CD4-positive, alpha-beta T cell treated with Interferon alpha-2 for 1 hour (primary cell): ENCODE measurements at places on chromosomes 7 and 10.

GRCh38 chr10:86346799-86347665 is 19.6 kb downstream of the GRID1 start:
- no peak for DNase-seq

DNA sequence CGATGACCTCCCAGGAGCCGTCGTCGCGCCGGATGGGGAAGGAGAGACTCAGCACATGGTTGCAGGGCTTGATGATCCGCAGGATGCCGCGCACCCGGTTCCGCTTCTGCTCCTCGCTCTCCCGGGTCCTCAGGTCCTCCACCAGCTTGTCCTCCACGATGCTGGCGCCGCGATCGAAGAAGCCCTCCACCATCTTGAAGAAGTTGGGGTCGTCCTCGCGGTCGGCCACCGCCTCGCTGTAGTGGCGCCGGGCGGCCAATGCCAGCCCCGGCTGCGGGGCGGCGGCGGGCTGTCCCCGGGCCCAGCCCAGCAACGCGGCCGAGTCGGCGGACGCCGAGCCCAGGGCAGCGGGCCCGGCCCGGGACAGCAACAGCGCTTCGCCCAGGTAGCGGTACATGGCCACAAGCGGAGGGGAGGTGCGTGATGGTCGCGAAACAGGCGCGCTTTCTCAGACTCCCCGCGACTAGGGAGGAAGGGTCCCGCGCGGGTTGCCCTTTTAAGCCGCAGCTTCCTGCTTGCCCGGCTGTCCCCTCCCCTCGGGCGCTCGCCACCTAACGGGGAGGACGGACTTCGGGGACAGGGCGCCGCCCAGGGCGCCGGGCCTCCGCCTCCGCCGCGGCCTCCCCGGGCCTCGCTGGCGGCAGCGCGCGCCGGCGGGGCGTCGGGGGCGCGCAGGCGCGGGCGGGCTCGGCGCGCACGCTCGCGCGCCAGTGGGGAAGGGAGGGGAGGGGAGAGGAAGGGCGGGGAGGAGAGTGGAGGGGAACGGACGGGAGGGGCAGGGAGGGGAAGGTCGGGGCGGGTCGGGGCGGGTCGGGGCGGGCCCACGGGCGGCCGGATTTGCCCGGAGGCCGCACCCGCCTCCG is at the start of the genes GLUD1 and SHLD2:
TSS of gene GLUD1 (minus strand) at position 471 of the 863 bp plus-strand sequence. CDS start at position 397, 74 bp downstream.
TSS of gene SHLD2 (plus strand) at position 834 of the 863 bp plus-strand sequence. CDS start 56,149 bp downstream, outside the sequence.
- DNase-seq: peak; percentile 93

DNA sequence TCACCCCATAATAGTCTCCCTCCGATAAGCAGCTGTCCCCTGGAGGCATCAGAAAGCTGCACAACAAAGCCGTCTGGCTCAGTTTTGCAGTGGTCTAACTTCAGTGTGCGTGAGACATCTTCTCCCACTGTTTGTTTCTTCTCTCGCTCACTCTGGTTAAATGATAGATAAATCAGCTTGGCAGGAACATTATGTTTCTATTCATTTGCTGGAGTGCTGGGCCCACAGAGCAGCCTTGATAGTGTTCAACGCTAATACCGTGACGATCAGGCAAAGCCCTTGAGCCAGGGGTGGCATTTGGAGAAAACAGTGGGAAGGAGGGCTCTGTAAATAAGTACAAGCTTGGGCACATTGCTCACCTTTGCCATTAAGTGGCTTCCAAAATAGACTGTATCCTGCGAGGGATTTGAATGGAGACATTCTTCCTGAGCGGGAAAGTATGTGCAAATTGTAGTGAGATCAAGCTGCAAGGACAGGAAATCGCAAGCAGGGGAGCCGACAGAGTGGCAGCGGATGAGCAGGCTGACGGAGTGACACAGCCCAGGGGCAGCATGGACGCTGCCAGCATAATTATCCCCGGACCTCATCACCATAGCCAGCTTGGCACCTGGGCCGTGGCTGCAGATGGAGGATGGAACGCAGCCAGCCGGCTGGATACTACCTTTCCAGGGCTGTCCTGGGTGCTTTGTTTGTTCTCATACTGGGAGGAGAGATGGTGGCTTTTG is 256.8 kb upstream of the FZD8 start:
- DNase-seq: no peak

- DNase-seq: no peak
Measured at GRCh38 chr10:12501324-12501723, 152.0 kb downstream of the CAMK1D start.

- no peak for DNase-seq
Measured at GRCh38 chr7:66296-66695, 126.1 kb upstream of the FAM20C start.

DNA sequence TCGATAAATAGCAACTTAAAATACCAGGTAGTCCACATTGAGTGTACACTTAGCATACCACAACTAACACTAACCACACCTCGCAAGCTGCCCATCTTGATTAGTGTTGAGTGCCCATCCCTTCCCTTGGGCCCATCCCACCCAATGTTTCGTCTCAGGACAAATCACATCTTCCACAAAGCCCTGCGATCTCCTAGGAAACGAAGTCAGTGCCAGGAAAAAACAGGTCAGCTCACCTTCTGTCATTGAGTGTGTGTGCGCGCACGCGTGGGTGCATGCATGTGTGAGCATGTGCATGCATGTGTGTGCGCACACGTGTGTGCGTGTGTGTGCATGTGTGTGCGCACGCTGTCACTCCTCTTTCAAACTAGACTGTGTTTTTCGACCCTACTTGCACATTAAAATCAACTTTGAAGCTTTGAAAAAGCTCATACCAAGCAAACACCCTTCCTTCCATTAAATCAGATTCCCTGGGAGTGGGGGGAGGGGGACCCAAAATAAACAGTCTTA is 48.8 kb upstream of the OPALIN start:
- DNase-seq: no peak

DNA sequence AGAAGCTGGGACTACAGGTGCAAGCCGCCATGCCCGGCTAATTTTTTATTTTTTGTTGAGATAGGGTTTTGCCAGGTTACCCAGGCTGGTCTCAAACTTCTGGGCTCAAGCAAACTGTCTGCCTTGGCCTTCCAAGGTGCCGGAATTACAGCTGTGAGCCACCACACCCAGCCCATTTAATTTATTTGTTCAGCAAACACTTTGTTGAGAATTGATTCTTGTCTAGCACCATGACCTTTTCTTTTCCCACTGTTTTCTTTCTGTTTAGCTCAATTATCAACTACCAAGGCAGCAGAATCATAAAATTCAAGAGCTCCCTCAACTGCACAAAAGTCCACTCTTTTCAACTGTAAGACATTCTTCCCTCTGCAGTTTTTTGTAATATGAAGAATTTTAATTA is 47.8 kb upstream of the PARD3 start:
- DNase-seq: no peak

- no peak for DNase-seq
Measured at GRCh38 chr10:73501651-73502050, 5.8 kb upstream of the PPP3CB start.

- no peak for DNase-seq
Measured at GRCh38 chr10:117449636-117450035, 74.4 kb upstream of the PDZD8 start.

GRCh38 chr7:46463170-46463569 is 542.1 kb upstream of the IGFBP3 start:
- DNase-seq: no peak

DNA sequence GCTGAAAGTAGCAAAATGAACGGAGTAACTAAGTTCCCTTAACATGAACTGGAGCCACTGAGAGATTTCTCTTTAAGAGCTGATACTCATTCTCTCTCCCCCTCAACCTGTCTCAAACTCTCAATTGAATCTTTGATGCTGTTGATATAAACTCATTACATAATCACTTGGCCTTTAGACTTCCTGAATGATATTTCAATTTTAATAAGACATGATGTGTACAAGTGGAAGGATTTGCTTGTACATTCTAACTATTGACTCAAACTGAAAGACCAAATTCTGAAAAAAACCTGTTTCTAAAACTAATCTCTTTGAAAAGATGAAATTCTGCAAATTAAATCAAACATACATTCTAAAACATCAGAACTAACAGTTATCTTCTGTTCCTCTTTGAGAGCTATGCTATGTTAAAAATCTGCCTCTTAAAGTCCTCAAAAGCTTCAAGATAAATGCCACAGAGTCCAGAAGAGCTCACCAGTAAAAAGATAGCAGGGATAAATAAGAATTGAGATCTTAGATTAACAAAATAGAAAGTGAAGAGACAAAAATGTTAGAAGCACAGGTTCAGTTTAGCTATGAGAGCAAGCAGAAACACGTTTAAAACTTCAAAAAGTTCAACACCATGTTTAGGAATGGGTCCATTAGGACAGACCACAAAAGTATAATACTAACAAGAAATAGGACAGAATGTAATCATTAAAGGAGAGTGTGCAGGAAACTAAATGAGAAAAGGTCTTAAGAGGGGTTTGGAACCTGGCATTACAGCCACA is 46.1 kb downstream of the TNPO3 start:
- DNase-seq: no peak

- DNase-seq: no peak
Measured at GRCh38 chr10:109939315-109939961, 16.1 kb upstream of the XPNPEP1 start.

DNA sequence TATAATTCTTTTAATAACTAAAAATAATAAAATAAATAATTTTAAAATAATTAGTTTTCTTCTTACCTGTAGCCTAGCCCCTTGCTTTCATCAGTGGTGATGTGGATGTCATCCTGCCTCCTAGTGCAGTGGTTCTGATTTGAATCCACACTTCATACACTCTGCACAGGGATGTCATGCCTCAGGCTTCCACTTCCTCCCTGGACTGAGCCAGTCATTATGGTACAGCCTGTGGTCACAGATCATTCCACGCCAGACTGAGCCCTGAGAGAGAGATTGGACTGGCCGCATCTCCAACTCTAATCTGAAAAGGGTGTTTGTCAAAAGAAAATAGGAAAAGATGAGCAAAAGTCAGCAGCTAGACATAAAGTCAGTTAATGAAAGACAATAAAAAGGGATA is 436.2 kb upstream of the IGFBP3 start:
- no peak for DNase-seq

GRCh38 chr7:145909991-145910513 is 206.5 kb upstream of the CNTNAP2 start:
- no peak for DNase-seq

GRCh38 chr7:149471289-149471953 is 10.6 kb upstream of the ZNF777 start:
- DNase-seq: no peak

DNA sequence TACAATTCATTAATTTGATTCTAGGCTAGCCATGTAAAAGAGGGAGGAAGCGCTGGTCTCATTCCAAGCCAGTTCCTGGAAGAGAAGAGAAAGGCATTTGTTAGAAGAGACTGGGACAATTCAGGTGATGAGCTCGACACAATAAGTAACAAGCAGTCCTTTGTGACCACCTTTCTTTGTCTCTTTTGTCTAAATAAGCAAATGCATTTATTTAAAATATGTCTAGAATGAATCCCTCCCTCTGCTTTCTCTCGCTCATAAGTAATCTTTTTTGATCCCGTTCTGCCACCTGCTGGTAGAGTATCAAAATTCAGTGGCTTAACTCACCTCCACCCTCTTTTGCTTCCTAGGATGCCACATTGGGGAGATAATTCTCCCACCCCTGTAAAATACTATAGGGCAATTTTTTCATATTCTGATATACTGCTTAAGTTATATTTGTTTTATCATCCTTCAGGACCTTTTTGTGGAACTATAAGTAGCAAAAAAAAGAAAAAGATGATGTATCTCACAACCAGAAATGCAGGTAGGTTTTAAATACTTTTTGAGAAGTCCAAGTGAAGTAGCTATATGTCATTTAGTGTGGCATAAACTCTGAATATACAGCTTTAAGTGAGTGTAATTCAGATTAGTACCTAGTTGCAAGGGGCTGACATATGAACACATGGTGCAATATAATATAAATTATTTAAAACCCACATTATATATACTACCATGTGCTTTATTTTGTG is 91.5 kb downstream of the GSDME start:
- peak; percentile 63 for DNase-seq

DNA sequence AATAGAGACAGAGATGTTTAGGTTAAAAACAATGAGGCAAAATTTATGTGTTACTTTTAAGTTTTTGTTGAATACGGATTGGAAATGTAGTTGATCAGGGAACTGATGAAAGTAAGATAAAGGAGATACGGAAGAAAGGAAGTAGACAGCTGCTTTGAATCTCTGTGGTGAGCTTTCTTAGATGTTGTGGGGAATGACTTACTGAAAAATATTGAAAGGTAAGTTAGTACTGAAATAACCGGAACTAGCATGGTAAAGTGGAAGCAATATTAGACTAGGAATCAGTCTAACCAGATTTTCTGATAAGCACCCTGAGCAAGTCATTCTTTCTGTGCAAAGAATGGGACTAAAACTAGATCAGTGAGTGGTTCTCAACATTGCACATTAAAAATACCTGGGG is 34.8 kb downstream of the LUC7L2 start:
- DNase-seq: peak; percentile 31
